ENCODE measurements at places on chromosomes 2 and 18. TPM values are rescaled to one million over a fixed set of nuclear protein-coding genes. Genes with fewer than 3 reads are reported as not detected.

C2orf15 gene
- total RNA-seq = 0.65 TPM

SIX3 gene
- total RNA-seq = not detected

CDC42EP3 gene
- total RNA-seq = 2.5 TPM

ZSWIM2 gene
- not detected for total RNA-seq

GDF7 gene
- total RNA-seq = 5.0 TPM

COBLL1 gene
- 16.3 TPM for total RNA-seq

AKAIN1 gene
- total RNA-seq = not detected

IL1R1 gene
- total RNA-seq = 49.3 TPM

AQP12A gene
- total RNA-seq = not detected

WDR75 gene
- 24.5 TPM for total RNA-seq

DQX1 gene
- total RNA-seq = 0.08 TPM

RAX gene
- not detected for total RNA-seq

CPLX4 gene
- total RNA-seq = not detected

DSG1 gene
- total RNA-seq = 0.61 TPM

SF3B6 gene
- total RNA-seq = 31.0 TPM

GCG gene
- total RNA-seq = not detected

RND3 gene
- total RNA-seq = 28.1 TPM

MERTK gene
- total RNA-seq = 9.0 TPM

HOXD8 gene
- 0.19 TPM for total RNA-seq

RNF125 gene
- total RNA-seq = 3.3 TPM

CDH7 gene
- not detected for total RNA-seq
